ENCODE measurements at places on chromosomes 1 and 21.
A peak's percentile ranks its signal among the peaks of the same experiment; 100 is the strongest.

GRCh38 chr1:232550007-232550406, 79.9 kb downstream of the SIPA1L2 start:
- DNase-seq: no peak

DNA sequence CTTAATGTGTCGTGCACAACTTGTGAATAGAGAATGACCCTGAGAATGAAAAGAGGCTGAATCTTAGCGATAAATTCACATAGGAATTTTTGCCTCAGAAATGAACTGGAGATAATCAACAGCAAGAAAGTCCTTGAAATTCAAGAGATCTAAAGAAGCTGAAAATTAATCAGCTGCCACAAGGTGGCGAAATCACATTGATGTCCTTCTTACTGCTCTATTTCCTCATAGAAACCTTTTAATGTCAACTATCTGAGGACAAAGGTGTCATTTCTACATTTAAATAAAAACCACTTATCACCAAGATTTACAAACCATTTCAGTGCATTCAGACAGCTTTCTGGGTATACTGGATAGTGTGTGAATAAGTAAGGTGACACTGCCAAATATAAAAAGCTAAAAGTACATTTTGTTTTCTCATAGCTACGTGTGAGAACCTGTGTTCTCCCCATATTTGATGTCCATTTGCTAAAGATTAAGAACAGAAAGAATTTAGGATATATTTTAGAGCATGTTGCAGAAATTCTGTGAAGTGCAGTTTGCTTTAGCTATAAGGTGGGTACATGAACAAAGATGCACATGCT, 485.3 kb upstream of the PTBP2 start:
- peak; percentile 70 for DNase-seq

GRCh38 chr1:88812366-88812765, 79.0 kb downstream of the GTF2B start:
- DNase-seq: no peak

- DNase-seq: no peak
These were observed 18.6 kb downstream of the L1TD1 start for GRCh38 chr1:62213075-62213914.

- DNase-seq: no peak
These were observed 119.0 kb downstream of the MAST2 start for GRCh38 chr1:45922374-45922773.

- DNase-seq: no peak
These were observed 149.5 kb upstream of the NEGR1 start for GRCh38 chr1:72431810-72432209.

DNA sequence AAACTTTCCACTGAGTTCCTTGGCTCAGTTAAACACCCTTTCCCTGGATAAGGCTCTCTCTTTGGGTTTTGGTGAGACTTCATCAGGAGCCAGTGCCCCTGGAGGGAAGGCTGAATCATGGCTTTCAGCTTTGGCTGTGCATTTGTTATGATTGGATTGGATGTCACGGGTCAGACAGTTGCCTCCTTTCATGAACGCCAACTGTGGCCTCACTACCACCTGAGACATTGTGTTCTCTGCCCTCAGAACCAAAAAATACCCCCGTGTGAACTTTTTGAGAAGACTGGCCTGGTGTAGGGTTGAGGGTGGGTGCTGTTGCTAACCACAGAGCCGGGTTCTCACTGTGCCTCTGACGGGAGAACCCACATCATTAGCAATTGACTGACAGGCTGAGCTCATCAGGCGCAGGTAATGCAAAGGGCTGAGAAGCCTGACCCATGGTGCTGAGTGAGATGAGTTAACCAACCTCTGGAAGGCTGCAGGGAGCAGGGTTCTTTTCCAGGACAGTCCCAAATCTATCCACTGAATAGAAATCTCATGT, 65.6 kb downstream of the HHAT start:
- peak; percentile 12 for DNase-seq

- DNase-seq: no peak
These were observed 228.1 kb downstream of the OMA1 start for GRCh38 chr1:58318157-58319005.

DNA sequence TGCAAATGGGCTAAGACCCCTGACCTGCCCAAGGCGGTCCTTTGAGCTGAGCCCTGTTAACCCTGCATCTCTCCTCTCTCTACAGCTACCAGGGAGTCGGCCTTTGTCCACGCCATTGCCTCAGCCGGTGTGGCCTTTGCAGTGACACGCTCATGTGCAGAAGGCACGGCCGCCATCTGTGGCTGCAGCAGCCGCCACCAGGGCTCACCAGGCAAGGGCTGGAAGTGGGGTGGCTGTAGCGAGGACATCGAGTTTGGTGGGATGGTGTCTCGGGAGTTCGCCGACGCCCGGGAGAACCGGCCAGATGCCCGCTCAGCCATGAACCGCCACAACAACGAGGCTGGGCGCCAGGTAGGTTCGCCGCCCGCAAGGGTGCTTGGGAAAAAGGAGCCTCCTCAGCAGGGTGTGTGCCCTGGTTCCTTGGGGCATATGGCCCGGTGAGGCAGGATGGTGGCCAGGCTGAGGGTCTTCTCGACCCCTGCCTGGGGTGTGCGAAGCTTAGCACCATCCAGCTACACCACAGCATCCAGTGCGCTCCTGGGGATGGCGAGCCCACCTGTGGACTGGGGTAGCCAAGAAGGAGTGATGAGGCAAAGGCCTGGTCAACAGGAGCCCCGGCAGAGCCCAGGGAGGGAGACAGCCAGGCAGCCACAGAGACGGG, 31.8 kb upstream of the ARF1 start:
- DNase-seq: no peak

- no peak for DNase-seq
These were observed 158.7 kb downstream of the NTPCR start for GRCh38 chr1:233109096-233109495.

DNA sequence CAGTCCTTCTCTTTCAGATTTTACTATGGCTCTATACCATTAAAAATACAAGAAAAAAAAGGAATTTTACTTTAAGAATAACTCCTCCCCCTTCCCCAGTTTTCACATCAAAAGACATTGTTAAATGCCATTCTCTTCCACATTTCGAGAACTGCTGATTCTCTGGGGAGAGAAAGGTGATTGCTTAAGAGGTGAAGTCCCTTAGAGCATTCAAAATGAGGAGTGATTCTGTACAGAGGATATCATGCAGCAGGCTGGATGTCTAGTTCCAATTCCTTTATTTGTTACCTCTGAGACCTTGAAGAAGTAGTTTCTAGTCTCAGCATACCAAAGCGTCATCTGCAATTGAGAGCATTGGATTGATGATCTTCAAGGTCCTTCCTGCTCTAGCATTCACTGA, 46.9 kb downstream of the FMO3 start:
- DNase-seq: no peak

- no peak for DNase-seq
These were observed 79.8 kb upstream of the WNT4 start for GRCh38 chr1:22222723-22223122.

DNA sequence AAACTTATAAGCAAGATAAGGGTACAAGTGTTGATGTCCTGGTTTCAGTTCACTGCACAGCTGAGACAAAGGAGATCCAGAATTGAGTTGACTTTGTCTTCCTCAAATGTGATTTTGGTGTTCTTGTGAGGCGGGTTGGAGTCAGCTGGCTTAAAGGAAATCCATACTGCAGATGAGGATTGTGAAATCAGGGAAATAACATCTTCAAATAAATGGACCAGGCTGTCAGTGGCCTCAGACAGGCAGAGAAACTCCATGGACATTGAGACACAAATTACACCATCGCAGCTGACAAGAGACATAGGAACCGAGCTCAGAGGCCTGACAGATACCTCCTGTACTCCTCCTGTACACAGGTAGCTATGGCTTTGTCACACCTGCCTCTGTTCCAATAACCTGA, 27.0 kb upstream of the REG4 start:
- DNase-seq: no peak

- DNase-seq: peak; percentile 45
These were observed 93.9 kb downstream of the ADCY10 start for GRCh38 chr1:167819849-167820683.

DNA sequence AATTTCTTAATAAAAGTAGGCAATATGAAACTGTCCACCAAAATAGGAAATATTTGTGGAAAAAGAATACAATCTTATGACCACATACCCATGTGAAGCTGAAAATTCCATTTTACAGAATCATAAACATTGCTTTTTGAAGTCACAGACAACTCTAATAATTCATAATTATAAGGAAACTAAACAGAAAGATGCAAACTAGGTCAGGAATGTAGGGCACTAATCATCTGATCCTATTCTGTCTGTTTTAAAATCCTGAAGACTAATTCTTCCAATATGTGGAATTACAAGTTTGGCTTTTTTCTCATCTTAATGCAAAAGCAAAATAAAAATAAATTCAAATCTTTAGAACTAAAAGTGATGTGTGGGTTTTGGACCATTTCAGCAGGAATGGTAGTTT, 528.6 kb downstream of the LTN1 start:
- DNase-seq: no peak

DNA sequence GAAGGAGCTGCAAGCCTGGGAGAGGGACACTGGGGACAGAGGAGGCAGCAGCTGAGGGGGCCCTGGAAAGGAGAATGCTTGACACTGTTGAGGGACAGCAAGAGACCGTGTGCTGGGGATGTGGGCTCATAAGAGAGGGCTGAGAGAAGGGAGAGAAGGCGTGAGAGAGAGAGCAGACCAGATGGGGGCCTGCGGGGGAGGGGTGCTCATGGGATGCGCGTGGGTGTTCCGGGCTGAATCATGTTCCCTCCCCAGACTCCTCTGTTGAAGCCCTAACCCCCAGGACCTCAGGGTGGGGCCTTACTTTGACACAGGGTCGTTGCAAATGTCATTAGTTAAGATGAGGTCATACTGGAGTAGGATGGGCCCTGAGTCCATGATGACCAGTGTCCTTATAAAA, 40.8 kb downstream of the NTPCR start:
- no peak for DNase-seq

- DNase-seq: no peak
These were observed 8.1 kb downstream of the CYP4X1 start for GRCh38 chr1:47031585-47031984.

- no peak for DNase-seq
These were observed 13.6 kb upstream of the RGS4 start for GRCh38 chr1:163055531-163055930.

DNA sequence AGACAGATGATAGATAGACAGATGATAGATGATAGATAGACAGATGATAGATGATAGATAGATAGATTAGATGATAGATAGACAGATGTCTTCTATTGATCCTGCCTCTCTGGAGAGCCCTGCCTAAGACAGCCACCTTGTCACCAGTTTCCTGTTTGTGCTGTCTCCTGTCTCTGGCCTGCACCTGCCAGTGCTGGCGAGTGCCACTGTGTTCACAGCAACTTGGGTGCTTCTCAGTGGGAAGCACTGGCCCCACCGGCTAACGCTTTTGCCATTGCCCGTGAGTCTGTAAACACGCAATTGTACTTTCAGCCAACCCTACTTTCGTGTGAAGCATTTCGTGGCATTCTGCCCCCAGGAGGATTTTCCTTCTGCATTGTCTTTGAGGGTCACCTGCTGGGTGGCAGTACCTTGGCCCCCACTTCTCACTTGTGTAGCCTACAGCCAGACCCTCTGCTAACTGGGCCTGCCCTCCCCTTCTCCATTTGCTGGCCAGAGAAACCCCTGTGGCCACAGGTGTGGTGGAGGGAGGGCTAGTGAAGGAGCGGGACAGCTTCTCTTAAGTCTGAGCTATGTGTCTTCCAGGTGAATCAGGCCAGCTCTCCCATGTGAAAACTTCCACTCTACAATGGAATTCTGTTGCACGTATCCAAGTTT, 23.4 kb upstream of the PDE9A start:
- no peak for DNase-seq

- no peak for DNase-seq
These were observed 20.4 kb downstream of the PRMT6 start for GRCh38 chr1:107076841-107077240.

- DNase-seq: no peak
These were observed 29.9 kb upstream of the EPHA8 start for GRCh38 chr1:22533244-22533895.

DNA sequence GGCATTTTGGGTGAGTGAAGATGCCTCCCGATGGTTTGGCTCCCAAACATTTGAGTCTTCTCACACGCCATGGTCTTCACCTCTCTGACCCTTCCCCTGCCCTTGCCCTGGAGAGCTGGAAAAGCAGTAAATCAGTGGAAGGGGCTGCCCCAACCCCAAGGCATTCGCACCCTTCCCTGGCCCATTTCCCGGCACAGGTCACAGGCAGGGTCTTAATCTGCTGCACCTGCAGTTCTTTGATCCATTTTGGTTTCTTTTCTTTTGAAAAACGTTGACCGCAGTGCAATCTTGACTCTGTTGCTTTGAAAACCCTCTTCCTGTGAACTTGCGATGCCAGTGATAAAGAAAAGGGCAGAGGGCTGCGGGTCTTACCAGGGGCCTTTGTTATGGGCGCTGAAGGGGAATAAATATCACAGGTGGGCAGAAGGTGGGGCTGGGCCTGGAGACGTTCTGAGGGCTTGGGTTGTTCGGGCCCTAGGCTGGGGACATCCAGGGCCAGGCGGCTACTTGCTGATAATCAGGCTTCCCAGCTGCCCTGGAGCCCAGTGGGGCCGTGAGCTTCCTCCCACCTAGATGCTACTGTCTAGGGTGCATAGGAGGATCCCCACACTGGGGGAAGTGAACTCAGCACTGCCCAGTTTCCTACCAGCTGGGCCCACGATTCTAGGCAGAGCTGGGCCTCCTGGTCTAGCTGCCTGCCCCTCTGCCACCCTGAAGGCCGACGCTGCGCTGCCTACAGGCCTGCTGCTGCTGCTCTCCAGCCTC, 38.6 kb upstream of the EPS8L3 start:
- no peak for DNase-seq

- DNase-seq: no peak
These were observed 69.6 kb downstream of the CD34 start for GRCh38 chr1:207841293-207841692.

DNA sequence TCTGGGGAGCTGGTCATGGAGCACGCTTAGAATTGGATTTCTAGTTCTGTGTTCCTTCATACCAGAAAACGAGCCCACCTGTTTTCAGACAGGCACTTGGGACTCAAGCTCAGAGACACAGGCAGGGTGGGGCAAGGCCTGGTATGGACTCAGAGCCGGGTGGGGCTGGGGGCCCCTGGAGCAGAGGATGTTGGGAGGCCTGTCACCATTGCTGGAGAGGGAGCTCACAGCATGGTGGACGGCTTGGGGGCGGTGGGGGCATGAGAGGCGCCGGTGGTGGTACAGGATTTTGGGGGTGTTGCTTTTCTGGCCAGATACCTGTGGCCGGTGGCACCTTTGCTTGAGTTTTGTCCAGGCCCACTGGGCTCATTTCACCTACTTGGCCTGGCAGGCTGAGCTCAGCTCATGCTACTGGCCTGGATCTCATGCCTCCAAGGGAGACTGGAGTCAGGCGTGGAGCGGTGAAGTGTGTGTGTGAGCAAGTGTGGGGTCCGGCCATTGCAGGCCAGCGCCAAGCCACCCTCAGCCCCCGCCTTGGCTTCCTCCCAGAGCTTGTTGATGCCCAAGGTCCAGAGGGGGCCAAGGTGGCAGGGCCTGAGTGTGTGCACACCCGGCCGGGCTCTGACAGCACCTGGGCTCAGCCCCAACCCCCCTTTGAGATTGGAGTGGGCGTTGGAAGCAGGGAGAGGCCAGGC, 8.7 kb downstream of the SLX9 start:
- DNase-seq: no peak

Measured in globus pallidus (tissue), 1 donor.